ENCODE measurements at places on chromosomes 6 and 20.
A peak's percentile ranks its signal among the peaks of the same experiment; 100 is the strongest.

DNA sequence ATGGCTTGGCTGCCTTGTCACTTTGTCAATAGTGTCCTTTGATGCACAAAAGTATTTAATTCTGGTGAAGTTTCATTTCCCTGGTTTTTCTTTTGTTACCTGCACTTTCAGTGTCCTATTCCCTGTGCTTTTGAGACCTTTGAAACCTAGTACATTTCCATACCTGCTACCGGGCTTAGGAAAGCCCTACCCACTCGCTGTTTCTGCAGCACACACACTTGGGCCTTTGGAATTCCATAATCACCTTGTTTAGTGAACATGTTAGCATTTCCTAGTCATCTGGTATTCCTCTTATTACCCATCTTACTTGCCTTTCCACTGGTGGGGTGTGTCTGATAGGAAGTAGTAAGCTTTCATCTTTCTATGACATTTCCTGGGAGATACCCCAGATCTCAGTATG lies 19.3 kb upstream of the SYNDIG1 start:
- DNase-seq = no peak

DNA sequence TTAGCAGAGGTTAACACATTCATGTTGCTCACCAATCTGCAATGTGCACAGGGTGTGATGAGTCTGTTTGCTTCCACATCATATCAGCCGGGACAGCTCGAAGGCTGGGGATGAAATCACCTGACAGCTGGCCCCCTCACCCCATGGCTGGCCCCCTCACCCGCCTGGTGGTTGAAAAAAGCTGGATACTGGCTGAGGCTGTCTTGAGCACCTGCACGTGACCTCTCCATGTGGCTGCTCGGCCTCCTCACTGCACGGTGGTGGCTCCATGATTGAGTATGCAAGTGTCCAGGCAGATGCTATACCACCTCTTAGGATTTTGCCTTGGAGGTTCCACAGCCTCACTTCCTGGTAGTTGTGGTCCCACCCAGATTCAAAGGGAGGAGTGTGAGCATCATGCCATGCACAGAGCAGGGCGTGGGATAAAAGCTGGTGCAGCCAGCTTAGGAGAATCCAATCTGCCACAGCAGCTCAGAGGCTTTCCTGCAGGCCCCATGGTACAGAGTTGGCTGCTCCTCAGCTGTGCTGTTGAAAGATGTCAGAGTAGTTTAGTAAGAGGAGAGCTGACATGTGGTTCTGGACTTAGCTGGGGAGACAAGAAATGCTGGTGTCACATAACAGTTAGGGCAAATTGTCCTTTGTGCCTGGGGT lies 29.6 kb upstream of the SYNDIG1 start:
- no peak for DNase-seq

DNA sequence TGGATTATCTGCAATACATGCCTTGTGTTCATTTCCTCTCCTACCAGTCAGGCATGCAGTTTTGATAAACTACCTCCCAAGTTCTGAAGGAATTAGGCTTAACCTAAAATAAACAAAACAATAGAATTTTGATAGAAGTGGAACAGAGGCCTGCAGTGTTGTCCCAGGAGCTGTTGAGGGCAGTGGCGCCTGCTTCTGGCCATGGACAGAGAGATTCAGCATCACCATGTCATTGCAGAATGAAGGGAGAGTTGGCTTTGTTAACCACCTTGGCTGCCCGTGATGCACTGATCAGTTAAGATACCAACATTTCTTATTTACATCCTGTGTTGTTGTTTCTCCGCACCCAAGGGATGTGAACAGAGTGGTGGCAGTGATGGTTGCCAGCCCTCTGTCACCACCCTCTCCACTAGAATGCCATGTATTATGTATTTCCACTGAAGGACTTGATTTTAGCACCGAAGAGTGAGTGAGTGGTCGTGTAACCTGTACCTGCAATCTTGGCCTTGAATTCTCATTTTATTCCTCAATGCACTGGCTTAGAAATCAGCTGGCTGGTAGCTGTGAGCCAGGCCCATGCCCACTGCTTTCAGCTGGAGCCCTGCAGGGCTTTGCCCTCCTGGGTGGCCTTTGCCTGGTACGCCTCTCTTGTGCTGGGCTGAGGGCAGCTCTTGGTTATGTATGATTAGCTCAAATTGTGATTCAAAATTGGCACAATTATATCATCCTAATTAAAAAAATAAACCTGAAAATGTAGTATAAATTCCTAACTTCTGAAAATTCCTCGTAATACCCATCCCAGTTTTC lies 56.5 kb downstream of the SHLD1 start:
- DNase-seq = no peak

DNA sequence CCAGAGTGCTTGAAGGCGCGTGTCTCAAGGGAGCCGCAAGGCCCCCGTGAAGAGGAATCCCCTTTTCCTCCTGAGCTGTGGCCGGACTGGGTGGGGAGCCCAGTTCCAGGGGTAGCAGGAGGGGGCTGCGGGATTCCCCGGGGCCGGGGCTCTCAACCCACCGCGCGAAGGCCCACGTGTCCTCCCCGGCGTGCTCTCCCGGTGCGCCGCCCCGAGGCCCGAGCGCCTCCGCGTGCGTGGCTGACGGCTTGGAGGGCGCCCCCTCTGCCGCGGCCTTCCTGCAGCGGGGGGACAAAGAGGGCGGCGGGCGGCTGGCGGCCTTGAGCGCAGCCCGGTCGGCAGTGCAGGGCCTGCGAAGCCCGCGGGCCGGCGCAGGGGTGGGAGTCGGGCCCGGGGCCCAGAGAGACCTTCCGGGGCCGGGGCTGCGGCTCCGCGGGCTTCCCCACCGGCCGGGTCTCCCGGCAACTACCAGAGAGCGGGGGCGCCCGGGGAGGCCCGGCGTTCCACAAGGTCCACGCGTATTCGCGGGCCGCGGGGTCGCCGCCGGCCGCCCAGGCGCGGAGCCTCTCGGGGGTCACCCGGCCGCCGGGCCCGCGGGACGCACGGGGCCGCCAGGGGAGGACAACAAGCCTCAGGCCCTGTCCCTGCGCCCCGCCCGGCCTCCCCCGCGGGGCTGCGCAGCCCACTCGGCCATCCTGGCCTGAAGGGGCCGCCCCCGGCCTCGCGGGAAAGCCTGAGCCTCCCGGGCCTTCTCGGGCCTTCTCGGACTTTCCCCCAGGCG lies at the start of gene FAM217A:
FAM217A (minus strand) TSS at position 447 of the 781 bp plus-strand sequence. CDS start 1,723 bp downstream, outside the sequence.
- DNase-seq = no peak

DNA sequence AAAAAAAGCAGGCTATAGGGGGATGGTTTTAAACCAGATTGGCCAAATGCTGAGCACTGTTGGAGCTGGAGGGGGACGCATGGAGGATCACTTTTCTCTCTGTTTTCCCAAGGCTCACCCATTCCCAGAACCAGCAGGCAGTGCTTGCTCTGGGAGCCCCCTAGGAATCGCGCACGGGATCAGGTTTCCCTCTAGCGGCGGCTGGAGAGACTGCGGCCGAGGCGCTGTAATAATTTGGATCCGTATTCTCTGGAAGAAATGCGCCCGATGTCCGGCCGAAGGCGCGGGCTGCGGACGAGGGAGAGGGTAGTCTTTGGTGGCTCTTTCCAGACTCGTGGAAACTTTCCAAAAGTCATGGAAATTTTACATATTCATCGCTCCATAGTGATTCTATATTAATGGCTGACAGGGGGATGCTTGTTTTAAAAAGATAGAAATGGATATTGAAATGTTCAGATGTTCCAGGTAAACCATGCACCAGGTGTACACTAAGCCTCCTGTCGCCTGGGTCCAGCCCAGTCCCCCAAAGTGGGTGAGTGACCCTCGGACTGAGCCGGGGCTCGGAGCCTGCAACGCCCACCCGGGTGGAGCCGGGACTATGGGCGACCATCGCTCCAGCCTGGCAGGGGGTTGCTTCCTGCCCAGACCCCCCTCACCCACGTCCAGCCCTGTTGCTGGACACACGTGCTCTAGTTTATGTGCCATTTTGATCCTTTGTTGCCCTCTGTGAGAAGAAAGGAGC lies 78.7 kb upstream of the PHACTR3 start:
- DNase-seq = peak; percentile 82

GRCh38 chr6:157538168-157538567 lies 157.2 kb downstream of the ZDHHC14 start:
- no peak for DNase-seq

GRCh38 chr6:155528982-155529453 lies 73.4 kb upstream of the NOX3 start:
- peak; percentile 76 for DNase-seq

- no peak for DNase-seq
Observed at GRCh38 chr6:150787429-150787828, 78.1 kb upstream of the MTHFD1L start.

DNA sequence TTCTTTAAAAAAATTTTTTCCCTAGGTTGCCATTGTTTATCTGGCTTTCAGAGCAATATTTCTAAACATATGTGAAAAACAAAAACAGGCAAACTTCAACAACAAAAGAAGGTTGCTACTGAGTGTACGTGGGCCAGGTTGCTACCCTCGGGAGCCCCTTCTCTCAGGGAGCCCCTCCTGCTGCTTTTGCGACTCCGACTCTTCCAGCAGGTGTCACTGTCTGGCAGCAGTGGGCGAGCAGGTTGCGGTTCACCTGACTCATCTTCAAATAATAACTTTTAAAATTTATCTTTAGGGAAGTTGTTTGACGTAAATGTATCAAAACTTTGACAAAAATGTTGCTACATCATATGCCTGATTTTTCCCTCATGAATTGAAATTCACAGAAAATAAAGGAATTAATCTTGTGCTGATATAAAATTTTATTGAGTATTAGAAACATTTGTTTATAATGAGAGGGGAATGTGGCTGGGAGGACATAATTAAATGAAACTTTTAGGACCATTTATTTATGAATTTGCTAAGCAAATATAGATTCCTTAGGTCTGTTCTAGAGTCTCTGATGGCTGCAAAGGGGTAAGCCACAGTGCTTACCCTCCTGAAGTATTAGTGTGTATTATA lies 138.8 kb downstream of the HIVEP1 start:
- no peak for DNase-seq

DNA sequence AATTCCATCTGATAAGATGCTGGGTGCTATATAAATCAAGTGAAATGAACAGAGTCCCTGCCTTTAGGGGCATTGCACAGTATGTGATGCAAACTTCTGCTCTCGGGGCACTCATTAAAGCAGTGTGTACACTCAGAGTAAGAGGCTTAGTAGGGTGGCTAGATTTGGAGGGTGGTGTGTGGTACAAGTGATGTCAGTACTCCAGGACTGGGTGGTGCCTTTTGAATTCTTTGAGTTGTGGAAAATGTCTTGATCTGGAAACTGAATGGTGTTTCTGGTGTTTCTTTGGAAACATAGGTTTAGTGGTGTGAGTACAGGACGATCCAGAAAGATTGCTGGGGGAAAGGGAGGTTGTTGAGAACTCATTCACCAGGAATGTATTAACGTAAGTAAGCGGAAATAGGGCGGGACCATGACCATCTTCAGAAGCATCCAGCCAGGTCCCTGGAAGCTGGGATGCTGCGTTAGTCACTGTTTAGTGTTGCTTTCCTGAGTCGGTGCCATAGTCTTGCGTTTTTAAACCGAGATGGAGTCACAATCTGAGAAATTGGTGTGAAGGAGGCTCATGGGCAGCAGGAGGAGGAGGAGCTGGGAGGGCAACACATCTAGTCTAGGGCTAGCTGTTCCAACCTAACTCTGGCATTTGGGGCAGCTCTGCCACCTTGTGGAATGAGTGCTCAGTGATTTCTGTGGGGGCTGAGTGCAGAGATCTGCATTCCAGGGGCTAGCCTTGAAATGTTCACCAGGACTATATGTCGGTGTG lies 70.3 kb downstream of the SCAND1 start:
- peak; percentile 87 for DNase-seq

GRCh38 chr20:63831646-63831992 lies 555 bp upstream of the ZBTB46 start:
- no peak for DNase-seq

- no peak for DNase-seq
Observed at GRCh38 chr6:168179702-168180382, 100.8 kb upstream of the FRMD1 start.

DNA sequence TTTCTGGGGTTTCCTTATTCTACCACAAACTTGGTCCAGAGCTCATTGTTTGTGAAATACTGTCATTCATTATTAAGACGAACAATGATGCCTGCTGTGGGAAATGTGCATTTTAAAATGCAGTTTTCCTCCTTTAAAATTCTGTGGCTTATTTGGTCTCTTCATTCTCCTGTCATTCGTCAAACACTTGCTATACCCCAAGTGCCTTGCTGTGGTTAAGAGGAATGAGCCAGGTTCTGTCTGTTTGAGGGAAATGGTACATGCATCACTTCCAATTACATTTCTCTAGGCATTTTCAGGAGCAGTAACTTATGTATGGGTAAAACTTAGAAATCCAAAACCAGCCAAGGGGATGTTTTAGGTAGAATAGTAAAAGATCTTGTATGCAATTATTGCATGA lies 1087.7 kb downstream of the KIF16B start:
- no peak for DNase-seq

GRCh38 chr6:132812255-132812732 lies 2.1 kb upstream of the RPS12 start:
- DNase-seq = peak; percentile 38

- DNase-seq = no peak
Observed at GRCh38 chr6:52335576-52335975, 26.4 kb upstream of the PAQR8 start.

- DNase-seq = no peak
Observed at GRCh38 chr6:491233-491632, 99.7 kb downstream of the IRF4 start.

GRCh38 chr6:41477572-41477971 lies 68.6 kb upstream of the FOXP4 start:
- no peak for DNase-seq

GRCh38 chr6:155013457-155013876 lies 18.4 kb downstream of the TIAM2 start:
- no peak for DNase-seq

DNA sequence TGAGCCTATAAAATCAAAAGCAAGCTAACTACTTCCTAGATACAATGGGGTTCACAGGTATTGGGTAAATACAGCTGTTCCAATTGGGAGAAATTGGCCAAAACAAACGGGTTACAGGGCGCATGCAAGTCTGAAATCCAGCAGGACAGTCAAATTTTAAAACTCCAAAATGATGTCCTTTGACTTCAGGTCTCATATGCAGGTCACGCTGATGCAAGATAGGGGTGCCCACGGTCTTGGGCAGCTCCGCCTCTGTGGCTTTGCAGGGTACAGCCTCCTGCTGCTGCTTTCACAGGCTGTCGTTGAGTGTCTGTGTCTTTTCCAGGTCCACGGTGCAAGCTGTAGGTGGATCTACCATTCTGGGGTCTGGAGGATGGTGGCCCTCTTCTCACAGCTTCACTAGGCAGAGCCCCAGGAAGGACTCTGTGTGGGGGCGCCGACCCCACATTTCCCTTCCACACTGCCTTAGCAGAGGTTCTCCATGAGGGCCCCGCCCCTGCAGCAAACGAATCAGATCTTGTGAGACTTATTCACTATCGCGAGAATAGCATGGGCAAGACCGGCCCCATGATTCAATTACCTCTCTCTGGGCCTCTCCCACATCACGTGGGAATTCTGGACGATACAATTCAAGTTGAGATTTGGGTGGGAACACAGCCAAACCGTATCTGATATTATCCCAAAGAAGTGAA lies 11.9 kb upstream of the SMIM29 start:
- no peak for DNase-seq

GRCh38 chr6:154768280-154768679 lies 35.1 kb downstream of the SCAF8 start:
- DNase-seq = no peak

DNA sequence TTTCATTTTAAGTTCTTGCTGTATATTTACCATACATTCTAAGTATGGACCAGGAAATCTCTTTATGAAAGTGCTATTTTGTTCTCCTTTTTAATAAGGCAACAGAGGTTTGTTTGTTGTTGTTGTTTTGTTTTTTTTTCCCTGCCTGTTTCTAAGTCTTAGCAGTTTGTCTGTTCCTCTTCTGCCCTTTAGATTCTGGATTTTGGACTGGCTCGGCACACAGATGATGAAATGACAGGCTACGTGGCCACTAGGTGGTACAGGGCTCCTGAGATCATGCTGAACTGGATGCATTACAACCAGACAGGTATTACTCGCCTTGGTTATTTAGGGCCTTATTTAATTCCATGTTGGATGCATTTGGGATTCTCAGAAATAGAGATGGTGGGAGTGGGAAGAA lies 48.0 kb downstream of the MAPK14 start:
- DNase-seq = no peak

Measured in GM03348 (cell line).